Naive thymus-derived CD4-positive, alpha-beta T cell (primary cell): ENCODE measurements at places on chromosomes 7 and 10.

DNA sequence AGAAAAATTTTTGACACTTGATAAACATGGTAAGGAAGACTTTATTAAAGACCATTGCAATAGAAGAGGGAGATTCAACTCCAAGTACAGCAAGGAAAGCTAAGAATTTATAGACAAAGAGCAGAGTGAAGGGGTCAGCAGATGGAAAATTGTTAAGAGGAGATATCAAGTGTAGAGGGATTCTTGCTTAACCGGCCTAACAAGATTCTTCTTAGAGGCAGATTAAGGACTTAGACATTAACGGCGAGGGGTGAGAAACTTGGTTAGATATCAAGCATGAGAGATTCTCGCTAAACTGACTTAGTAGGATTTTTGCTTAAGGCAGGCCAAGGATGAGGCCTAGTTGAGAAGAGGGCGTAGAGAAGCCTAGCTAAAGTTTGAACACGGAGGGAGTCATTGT is 76.0 kb downstream of the ITGB1 start:
- no peak for DNase-seq

DNA sequence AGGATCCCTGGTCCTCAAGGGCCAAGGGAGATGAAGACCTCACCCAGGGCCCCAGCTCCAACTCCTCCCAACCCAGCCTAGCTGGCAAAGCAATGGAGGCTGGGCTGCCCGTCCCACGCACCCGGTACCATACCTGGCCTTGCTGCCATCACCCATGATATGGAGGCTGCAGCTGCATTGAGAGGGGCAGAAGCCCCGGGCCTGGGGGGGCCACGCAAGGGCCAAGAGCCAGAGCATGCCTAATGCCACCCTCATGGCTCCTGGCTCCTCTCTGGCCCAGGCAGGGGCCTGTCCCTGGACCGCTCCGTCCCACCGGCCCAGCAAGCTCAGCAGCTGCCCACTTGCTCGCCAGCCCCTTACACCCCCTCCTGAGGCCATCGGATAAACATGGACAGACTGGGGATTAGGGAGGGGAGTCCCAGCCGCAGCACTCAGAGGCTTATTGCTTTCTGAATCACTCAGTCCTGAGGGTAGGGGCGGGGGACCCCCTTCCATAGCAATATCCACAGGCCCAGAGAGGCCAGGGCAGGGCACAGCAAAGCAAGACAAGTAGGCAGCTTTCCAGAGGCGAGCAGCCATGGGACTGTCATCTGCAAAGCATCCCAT is at the start of gene LRIT1:
LRIT1 (minus strand) TSS at position 362 of the 606 bp plus-strand sequence; CDS start at position 255, 107 bp downstream.
- no peak for DNase-seq

GRCh38 chr7:11970132-11970531 is 138.1 kb upstream of the THSD7A start:
- DNase-seq = no peak

- DNase-seq = no peak
These were observed 42.7 kb upstream of the LAMB1 start for GRCh38 chr7:108045669-108046068.
